Hematopoietic multipotent progenitor cell (in vitro differentiated cells): ENCODE measurements at places on chromosomes 5 and 9.

DNA sequence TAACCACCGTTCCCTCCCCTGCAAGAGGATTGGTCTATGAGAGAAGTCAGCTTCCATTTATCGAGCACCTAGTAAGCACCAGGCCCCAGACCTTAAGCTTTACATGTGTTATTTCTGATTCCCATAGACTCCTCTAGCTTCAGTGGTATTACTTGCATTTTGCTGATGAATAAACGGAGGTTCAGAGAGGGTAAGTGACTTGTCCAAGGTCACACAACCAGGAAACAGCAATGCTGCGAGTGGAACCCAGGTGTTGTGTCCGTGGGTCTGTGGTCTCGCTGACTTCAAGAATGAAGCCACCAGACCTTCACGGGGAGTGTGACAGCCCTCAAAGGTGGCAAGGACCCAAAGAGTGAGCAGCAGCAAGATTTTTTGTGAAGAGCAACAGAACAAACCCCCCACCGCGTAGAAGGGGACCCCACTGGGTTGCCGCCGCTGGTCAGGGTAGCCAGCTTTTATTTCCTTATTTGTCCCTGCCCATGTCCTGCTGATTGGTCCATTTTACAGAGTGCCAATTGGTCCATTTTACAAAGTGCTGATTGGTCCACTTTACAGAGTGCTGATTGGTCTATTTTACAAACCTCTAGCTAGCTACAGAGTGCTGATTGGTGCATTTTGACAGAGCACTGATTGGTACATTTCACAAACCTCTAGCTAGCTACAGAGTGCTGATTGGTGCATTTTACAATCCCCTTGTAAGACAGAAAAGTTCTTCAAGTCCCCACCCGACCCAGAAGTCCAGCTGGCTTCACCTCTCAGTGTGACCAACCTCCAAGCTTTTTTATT lies 29.1 kb upstream of the KCNIP1 start:
- no peak for DNase-seq

GRCh38 chr9:119278171-119278570 lies 91.1 kb downstream of the BRINP1 start:
- DNase-seq = no peak

DNA sequence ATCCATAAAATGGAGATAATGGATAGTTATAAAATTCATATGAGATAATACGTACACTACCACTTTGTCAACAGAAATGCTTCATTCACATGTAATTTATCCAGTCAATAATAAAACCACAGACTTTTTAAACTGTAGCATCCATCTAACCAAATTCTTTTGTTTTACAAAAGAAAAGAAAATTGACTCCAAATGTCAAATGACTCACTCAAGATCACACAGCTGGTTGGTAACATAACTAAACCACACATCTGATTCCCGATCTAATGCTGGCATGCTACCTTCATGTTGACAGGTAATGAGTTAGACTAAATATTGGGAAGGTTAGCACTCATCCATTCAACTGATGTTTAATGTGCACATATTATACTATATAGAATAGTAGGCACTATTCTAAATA lies 4.9 kb downstream of the FRMD3 start:
- no peak for DNase-seq

GRCh38 chr5:390623-391491 lies 52.1 kb upstream of the EXOC3 start:
- no peak for DNase-seq

DNA sequence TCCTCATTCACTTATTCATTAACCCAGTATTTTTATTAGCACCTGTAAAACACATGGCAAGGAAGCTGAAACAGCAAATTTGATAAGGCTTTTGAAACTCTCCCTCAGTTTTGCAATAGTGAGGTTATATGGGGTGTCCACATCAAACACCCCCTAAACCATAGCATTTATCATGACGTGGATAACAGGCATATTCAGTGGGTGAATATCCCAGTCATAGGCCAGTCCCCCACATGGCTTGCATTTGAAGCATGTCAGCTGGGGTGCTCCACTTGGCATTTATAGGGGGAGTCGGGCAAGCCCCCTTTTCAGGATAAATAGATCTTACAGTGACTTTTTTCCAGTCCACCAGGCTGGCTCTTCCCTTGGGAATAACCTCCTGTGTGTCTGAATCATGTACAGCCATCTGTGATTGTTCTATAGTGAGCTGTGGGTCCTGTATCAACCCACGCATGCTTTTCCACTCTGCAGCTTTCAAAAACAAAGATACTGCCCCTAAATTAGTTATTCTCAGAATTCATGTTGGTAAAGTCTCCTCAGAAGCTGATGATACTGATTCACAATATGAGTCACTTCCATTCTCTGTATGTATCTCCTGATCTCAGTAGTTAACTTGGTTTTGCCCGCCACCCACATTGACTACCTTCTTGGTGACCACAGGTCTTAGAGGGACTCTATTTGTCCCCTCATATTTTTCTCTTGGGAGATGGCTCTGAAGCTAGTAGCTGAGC lies 84.4 kb upstream of the SPIN1 start:
- no peak for DNase-seq

DNA sequence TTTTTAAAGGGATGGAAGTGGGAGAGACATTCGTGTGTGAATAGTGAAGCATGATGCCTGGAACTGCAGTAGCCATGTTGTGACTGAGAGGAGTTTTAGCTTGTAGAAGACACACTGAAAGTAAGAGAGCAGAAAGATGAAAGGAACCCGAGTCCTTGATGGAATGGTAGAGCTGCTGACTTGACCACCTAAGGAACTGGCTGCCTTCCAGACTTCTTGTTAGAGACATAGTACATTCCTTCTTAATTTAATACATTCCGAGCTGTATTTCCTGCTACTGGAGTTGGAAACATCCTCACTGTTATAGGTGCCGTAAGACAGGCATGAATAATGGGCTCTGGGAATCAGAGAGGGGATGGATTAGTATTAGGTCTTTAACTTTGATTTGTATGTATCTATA lies 7.4 kb downstream of the CER1 start:
- DNase-seq = no peak

- peak; percentile 73 for DNase-seq
Observed at GRCh38 chr5:154647114-154647760, 107.9 kb upstream of the LARP1 start.

- DNase-seq = no peak
Observed at GRCh38 chr9:127174386-127175318, 52.2 kb upstream of the ANGPTL2 start.

DNA sequence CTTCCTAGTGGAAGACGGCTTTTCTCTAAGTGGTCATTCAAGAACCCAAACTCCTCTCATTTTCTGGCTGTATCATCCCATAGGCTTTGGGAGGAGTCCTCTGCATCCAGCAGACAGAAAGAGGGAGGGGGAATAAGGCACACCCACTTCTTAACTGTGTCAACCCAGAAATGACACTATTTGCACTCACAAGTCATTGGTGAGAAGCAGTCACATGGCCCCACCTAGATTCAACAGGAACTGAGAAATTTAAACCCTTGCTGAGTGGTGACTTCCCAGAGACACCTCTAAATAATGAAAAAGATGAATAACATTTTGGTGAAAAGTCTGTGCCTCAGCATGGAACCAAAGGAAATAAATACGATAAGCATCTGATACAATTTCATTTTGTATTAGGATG lies 120.0 kb downstream of the MCTP1 start:
- no peak for DNase-seq

DNA sequence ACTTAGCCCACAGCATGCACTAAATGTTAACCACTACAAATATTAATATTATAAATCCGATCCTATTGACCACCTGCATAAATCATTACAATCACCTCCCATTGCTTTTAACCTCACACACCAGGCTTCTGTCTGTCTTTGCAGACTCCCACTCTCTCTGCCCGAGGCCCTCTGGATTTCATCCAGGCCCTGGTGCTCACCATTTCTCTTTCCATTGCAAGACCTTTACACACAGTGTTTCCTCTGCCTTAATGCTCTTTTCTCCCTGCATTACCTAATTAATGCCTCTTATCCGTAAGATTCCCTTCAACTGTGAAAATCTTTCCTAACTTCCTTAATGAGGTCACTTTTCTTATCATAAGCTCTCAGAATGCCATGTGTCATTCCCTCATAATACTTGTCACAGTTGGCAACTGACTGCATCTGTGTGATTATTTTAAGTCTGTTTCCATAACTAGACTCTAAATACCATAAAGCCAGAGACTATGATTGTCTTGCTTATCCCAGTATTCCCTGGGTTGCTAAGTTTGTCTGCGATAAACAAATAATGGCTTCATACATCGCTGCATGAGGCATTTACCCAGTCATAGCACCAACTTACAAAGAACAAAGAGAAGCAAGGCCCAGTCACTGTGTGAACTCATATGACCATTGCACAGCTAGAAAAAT lies 155.1 kb downstream of the CCDC192 start:
- DNase-seq = no peak

DNA sequence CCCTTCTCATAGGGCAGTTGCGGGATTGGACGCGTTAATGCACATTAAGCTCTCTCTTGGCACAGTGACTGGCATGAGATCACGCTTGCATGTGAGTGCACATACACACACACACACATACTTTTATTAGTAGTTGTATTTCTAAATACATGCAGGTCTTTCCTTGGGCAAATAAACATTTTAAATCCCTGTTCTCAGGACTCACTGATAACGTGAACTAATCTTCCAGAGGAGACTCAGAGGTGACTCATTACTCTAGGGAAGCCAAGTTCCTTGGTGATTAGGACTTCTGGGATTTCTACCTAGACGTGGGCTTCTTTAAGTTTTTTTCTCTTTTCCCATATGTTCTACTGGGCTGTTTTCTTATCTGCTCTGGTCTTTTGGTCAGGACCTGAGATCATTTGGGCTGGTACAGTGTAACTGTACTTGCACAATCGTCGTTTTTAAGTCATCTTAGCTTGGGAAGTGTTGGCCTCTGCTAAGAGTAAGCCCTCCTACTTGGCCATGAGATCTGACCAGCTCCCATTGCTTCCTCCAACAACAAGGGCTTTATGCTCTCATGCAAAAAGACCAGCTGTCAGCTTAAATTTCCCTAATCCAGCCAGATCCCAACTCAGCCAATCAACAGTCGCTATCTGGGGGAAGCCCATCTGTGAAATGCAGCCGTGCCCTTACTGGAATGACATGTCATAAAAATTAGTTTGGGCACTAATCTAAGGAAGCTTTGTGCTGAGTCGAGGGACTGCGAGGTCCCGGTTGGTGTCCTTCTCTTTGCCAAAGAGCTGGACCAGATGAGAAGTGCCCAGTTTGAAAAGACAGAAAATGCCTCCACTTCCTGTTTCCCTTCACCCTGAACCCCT lies 176.4 kb upstream of the ANKRD55 start:
- DNase-seq = no peak

DNA sequence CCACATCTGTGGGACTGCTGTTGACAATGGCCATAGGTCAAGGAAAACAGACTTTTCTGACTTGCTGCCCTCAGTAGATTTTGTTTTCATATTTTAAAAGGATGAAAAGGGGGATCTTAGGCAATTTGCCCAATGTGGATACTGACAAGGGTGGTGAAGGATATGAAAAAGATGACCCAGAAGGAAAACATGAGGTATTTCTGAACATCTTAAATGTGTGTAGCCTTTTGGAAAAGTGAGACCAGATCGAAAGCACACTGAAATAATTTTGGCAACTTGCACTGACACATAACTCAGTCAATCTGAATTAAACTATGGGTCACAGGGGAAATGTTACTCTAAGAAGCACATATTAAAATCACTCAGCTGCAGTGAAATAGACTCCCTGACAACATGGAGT lies 1793.0 kb upstream of the ACO1 start:
- DNase-seq = no peak

- DNase-seq = no peak
Observed at GRCh38 chr5:111555760-111556159, 43.4 kb upstream of the STARD4 start.

GRCh38 chr5:179615203-179615602 lies 8.3 kb downstream of the HNRNPH1 start:
- no peak for DNase-seq

DNA sequence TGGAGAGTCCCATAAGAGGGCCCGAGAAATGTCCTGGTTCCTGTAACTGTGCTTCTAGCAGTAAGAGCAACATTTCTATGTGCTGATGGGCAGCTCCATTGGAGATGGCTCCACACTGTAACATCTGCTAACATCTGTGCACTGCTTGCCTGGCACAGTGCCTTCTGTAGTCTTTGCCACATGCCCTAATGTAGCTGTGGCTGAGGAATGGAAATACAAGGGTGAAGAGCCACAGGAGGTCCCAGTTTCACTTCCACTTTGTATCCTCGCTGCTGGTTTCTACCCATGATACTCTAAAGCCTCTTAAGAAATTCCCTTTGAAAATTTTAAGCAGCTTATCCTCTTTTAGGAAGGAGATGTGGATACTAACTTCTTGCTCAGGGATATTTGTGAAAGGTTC lies 97.4 kb downstream of the HOMER1 start:
- peak; percentile 1 for DNase-seq

DNA sequence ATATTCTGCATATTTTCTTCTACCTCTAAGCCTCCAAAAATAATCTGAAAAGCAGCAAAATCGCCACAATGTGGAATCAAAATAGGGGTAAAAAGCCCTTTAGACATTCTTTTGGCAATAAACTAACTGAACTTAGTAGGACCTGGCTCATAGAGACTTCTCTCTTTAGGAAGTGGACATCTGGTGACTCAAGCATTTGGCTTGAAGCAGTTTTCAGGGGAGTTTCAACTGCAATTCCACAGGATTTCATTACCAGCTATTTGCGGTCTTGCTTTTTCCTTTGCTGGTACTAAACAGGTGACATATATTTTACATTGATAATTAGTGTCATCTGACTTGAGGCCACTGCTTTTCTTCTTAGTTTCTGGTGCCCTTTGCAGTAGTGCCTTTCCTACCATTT lies 173.2 kb upstream of the FBN2 start:
- no peak for DNase-seq

DNA sequence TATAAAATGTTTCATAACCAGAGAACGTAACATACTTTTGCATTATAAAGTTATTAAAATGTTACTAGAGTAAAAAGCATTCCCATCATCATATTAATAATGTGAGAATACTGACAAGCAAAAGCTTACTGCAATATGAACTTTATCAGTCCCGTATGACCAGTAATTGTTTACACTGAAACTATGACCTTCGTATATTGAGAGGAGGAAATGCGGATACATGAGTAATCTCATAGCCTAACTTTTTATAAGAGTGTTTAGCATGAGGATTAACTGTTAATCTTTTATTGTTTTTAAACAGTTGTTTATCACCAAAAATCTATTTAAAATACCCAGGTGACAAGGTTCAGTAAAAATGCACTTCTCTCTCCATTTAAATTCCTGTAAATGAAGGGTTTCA lies 272.4 kb downstream of the SLF1 start:
- no peak for DNase-seq

- DNase-seq = no peak
Observed at GRCh38 chr5:57414191-57414590, 68.4 kb downstream of the ACTBL2 start.

DNA sequence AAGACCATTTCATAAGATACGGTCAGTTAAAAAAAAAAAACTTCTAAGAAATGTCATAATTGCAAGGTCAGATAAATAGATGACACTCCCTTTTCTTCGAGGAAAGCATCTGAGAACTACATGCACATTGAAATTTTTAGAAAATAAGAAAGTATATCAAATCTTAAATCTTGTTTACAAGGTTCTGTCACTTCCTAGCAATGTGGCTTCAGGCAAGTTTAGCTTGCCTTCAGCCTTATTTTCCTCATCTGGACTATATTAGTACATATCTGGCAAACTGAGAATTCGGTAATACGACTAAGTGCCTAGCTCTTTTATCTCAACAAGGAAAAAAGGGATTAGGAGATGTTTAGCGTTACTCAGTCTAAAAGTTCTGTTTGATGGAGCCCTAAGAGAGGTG lies 32.5 kb upstream of the OR2K2 start:
- no peak for DNase-seq
